ENCODE measurements at places on chromosomes 5 and 9. TPM values are rescaled to one million over a fixed set of nuclear protein-coding genes. Genes with fewer than 3 reads are reported as not detected.
A peak's percentile ranks its signal among the peaks of the same experiment; 100 is the strongest.

DNA sequence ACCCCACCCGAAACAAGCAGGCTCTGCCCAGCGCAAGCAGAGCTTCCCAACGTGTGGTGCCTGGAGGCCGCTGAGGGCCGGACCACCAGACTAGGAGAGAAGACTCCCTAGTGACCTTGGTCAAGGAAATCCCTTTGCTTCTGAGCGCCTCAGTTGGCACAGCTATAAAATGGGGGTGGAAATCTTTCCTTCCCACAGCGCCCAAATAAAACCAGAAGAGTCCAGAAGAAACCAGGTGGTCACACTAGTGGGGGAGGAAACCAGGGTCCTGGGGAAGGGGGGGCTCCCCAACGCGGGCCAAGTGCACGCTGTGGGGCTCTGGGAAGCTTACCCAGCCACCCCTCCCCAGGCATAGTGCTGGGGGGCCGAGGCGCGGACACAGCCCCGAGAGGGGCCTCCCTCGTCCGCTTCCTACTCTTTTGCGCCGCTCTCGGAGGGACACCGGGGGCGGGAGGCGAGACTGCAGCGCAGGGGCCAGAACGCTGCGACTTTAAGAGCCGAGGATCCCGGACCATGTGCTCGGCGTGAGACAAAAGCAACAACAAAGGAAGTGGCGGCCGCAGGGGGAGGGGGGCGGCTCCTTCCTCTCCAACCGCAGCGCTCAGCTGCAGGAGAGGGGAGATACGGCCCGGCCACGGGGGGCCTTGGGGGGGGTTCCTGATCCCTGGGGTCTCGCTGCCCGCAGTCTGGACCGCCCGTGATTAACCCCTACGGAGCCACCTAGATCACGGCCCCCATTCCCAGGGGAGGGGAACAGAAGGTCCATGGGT, 885 bp downstream of the RNF44 start:
- H3K4me3 ChIP-seq = peak overlapping the region; percentile 93
- peak; percentile 87 for DNase-seq
- peak overlapping the region; percentile 95 for H3K27ac ChIP-seq

- no peaks in the 10 kb centered on the region for H3K27me3 ChIP-seq
- no peak overlapping the region for H3K4me3 ChIP-seq
- H3K36me3 ChIP-seq = no peaks in the 10 kb centered on the region
- no peaks in the 10 kb centered on the region for H3K4me1 ChIP-seq
- DNase-seq = no peak
- no peak overlapping the region for H3K27ac ChIP-seq
Measured at GRCh38 chr5:60333005-60333571, 366.9 kb downstream of the DEPDC1B start.

The CARTPT gene
- total RNA-seq = not detected

- H3K27me3 ChIP-seq = peaks cover 9% of the 10 kb centered on the region
- H3K4me1 ChIP-seq = peaks cover 4% of the 10 kb centered on the region
- DNase-seq = no peak
- H3K27ac ChIP-seq = no peak overlapping the region
- H3K4me3 ChIP-seq = no peak overlapping the region
Measured at GRCh38 chr9:34520096-34520495, 2.7 kb downstream of the ENHO start.

DNA sequence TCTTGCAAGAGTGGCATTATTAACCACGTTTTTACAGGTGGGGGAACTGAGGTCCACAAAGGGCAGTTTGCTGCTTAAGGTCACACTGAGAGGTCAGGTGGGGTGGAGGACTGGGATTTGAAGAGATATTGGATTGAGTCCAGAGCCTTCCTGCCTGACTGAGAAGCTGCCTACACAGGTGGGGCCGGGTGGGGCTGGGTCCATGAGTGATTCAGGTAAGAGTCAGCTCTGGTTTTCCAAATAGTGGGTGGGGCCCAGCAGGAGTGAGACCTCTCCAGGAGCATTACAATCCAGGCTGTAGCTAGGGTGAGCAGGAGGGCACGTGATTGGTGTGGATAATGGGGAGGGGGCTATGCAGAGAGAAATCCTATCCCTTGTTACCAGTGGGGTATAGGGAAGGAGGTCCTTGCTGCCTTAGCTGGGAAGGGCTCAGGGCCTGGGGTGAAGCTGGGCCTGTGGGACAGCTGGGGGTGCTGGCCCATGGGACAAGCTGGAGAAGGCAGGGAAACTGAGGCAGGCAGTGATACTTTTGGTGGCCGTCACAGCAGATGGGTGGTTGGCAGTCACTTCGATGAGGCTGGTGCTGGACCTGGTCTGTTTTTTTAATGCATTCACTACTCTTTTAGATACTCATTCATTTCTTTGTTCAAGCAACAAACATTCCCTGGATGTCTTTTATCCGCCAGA, 2.9 kb upstream of the PTGS1 start:
- no peak for DNase-seq
- H3K4me1 ChIP-seq = peaks cover 13% of the 10 kb centered on the region
- no peaks in the 10 kb centered on the region for H3K36me3 ChIP-seq
- no peak overlapping the region for H3K4me3 ChIP-seq
- no peak overlapping the region for H3K27ac ChIP-seq

All from natural killer cell treated with Interleukin-12 subunit alpha and Interleukin-12 subunit beta and Interleukin-15 and Interleukin-18, amount 100 ng/mL, for 72 hours (primary cell).